ENCODE measurements at places on chromosomes 2 and 18.

- no peak for DNase-seq
These were observed 336.5 kb upstream of the TFPI start for GRCh38 chr2:187890690-187891089.

DNA sequence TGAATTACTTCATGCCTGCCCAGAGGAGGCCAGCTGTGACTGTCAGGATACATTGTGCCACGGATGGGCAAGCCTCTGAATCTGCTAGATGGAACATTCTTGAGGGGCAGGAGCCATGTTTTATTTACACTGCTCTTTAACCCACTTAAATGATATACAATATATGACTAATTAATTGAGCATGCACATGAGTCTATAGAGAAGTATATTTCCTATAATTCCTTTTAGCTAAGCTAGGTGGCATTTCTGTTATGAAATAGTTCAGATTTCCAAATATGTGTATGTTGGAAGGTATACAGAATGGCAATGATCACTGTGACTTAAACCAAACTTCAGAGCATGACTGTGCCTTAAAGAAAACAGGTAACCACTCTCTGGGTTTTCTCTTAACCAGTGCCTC lies 131.7 kb downstream of the RAB3GAP1 start:
- no peak for DNase-seq

DNA sequence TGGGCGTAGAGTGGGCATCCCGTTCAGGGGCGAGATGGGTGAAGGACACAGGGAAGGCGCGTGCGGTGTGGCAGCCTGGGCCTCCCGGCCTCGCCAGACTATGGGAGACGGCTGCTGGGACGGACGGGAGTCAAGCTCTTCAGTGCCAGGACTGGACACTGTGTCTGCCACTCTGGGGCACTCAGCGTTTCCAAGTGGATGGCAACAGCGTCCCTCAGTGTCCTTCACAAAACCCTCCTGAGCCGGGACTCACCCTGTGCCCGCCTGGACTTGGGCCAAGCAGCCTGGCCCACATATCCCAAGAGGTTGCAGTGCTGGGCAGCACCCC lies 16.3 kb upstream of the BOK start:
- DNase-seq: no peak

GRCh38 chr2:58047373-58047935 lies 848 bp downstream of the VRK2 start:
- no peak for DNase-seq

DNA sequence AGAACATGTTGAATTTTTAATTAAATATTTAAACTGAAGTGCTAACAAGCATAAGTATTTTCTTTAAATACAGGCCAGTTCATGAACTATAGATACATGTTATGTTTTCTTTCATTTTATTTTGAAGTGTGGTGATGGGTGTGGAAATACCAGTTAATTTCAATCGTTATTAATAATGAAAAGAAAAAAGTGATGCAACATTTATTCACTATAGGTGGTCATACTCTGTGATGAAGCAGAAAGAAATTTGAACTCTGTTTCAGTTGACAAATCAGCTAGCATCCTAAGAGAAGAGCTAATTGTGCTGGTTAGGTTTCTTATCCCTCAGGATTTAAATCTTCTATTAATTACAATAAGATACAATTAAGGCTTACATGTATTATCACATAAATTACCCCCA lies 795.1 kb upstream of the DDX18 start:
- no peak for DNase-seq

GRCh38 chr2:104434318-104434792 lies 419.6 kb upstream of the POU3F3 start:
- DNase-seq: no peak

DNA sequence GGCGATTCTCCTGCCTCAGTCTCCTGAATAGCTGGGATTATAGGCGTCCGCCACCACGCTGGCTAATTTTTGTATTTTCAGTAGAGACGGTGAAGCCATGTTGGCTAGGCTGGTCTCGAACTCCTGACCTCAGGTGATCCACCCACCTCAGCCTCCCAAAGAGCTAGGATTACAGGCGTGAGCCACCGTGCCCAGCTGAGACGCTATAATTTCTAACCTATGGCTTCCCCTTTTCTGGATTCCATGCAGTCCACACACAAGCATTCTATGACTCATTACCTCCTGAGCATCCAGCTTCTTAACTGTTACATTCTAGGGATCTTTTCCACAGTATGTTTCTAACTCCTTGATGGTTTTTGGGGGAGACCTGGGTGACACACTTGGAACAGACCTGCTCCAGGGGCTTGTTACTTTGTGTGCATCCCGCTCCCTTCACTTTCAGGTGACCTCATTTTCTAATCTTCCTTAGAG lies 11.8 kb upstream of the KCMF1 start:
- no peak for DNase-seq

GRCh38 chr2:118846953-118847761 lies at the start of gene EN1:
Gene EN1, minus strand, starts transcription at chr2:118847648. Its CDS starts 481 bp downstream, at chr2:118847167.
- no peak for DNase-seq

- DNase-seq: no peak
These were observed 14.3 kb downstream of the DSG2 start for GRCh38 chr18:31512203-31512764.

GRCh38 chr18:61606759-61607158 lies 273.5 kb downstream of the CDH20 start:
- no peak for DNase-seq

DNA sequence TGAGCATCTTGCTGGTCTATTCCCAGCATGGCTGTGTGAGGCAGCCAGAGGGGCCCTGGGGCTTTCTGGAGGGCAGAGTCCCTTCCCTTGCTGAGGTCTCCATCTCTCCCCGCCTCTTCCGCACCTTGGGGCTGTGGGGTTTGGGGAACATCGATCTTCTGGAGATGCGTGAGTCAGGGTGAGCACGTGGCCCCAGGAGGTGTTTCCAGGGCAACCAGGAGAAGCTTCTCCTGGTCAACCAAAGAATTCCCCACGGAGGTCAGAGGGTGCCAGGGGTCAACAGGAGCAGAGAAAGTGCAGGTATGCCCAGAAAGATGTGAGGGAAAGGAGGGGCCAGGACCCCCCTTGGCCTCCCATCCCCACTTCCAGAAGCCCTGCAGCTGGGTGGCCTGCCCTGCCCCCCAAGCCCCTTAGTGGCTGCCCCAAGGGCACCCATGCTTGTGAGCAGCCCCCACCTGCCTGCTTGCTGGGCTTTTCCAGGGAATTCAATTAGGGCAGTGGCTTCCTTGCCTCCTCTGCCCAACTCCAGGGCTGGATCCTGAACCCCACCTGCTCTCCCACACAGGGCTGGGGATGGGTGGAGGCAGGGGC lies 2.8 kb upstream of the PROM2 start:
- DNase-seq: no peak

Measured in stimulated activated CD8-positive, alpha-beta memory T cell treated with anti-CD3 and anti-CD28 coated beads, Interleukin-15, amount 100 ng/mL, for 24 hours (primary cell).